ENCODE measurements at places on chromosomes 7 and 10.

DNA sequence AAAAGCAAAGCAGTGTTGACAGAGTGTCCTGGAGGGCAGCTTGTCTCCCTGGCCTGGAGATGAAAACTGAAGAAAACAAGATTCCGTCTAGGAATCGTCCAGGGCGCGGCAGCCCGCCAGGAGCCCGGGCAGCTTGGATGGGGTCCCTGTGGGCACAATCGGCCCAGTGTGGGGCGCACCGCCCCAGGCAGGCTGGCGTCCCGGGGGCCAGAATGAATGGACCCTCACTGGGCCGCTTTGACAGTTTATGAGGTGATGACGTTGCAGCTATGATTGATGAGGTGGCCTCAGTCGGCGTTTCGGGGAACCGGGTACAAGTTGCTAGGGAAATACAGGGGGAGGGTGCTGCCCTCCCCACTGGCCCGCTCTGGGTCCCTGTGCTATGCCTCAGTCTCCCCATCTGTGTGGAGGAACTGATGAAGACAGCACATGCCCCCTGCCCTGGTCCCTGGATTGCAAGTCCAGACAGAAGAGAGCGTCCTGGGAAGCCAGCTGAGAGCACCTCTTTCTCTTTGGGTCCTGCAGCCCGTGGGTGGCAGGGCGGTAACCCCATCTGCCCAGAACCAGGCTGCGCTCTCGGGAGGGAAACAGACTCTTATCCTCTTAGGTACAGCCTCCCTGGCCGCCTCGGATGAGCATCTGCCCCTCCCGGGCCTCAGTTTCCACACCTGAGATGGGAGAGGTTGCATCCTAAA lies 131.3 kb downstream of the LHPP start:
- no peak for DNase-seq

- no peak for DNase-seq
Observed at GRCh38 chr7:2299131-2299829, 15.0 kb downstream of the SNX8 start.

DNA sequence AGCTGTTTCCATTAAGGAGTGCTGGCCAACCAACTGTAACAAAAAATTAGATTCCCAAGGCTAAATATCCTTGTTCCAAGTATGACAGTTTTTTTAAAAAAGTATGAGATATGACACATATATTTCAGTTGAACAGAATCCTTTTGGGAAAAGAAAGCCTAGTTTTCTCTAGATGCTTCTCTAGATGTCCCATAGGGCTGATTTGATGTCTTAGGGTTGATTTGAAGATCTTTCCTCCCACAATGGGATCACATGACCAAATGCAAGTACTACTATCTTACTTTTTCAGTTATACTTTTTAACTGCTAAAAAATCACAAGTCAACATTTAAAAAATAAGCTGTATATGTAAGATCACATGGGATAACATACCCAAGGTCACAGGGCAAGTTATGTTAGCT lies 3.7 kb downstream of the NAMPT start:
- DNase-seq, result no peak

GRCh38 chr7:29406366-29406765 lies 157.3 kb upstream of the PRR15 start:
- no peak for DNase-seq

GRCh38 chr10:128916383-128916782 lies 550.7 kb upstream of the MGMT start:
- DNase-seq, result no peak

DNA sequence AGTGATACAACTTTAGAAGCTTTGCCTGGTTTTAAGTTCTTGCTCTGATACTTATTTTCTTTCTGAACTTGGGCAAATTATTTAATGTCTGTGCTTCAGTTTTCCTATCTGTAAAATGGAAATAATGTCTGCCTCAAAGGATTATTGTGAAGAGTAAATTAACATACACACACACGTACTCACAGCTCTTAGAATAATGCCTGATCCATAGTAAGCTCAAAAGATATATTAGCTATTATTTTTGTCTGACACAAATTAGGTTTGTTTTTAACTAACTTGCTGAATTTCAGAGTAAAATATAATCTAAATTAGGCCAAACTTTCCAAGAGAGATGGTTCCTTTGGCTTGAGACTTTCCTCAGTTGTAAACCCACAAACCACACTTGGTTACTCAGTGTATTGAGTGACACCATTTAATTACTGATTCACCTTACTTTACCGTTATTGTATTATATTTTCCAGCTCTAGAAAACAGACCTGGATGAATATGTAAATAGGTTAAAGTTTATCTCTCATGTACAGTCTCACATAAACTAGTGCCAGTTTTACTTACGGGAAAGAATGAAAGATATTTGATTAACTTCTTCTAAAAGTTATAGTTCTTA lies 50.4 kb downstream of the VTI1A start:
- no peak for DNase-seq

DNA sequence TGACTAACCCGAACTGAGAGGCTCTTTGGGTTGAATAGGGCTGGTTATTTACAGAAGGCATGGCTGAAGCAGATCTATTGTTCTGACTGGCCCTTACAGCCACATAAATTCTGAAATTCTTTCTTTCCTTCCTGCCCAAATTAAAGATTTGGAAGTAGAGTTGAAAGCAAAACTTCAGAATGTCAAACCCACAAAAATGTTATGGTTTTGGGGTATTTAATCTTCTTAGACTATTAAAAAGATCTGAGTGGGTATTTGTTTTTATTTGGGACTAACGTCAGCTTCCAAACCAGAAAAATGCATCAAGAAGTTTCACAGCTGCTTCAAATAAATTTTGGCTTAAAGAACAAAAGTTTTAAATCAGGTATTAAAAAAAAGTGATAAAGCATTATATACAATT lies 124.5 kb downstream of the AHR start:
- no peak for DNase-seq

- no peak for DNase-seq
Observed at GRCh38 chr10:59284118-59284975, 78.0 kb downstream of the FAM13C start.

DNA sequence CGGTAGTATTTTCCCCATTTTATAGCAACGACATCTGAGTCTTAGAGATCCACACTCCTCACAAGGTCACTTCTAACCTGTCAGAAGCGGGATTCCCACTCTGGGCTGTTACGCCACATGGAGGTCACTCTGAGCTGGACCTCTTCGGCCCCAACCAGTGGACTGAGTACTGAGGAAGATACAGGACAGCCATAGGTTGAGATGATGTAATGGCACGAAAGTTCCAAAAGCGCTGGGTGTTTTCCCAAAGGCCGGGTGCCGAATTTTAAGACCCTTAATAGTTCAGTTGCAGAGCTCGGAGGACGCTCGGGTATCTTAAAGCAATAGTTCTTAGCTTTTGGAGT lies 699 bp downstream of the GHITM start:
- DNase-seq, result no peak

DNA sequence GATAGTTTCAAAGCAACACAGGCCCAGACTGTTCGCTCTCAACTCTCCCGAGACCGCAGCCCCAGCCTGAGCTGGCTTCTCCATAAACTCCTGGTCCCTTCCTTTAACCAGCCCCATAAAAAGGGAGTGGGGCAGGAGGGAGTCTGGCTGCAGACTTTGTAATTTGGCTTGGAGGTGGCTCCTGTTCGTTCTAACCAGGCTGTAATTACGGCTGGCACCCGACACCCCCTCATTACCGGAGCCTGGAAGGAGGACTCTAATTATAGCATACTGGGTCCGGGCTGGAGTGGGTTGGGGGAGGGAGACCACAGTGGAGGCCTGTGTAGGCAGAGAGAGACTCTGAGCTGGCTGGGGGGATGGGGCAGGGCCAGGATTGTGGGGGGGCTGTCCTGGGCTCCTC lies 49.7 kb downstream of the UNC5B start:
- no peak for DNase-seq

GRCh38 chr7:485188-486081 lies 34.2 kb downstream of the PDGFA start:
- no peak for DNase-seq

DNA sequence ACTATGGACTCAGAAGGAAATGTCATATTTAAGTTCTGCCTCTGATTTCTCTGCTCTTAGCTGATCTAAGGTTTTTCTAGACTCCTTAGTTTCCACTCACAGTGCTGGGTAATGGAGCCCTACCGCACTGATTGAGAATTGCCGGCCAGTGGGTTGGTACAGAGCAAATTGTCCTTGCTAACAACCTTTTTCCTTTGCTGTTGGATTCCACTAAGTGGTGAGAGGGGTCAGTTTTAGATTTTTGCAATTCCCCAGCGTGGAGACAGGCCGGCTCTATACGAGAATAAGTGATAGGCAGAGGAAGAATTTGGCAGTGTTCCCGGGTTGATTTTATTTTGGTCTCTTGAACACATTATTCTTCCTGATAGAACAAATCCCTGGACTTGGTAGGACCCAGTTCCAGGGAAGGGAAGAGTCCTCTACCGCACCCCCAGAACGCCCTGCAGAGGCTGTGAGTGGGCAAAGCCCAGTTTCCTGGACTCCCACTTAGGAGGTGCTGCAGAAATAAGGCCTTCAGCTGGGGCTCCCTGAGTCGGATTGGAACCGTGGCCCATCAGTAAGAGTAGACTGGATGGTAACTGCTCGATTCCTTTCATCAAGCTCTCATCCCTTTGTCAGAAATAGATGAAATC lies 3.0 kb upstream of the NRP1 start:
- DNase-seq, result no peak

GRCh38 chr7:139232904-139233303 lies 1.9 kb downstream of the UBN2 start:
- DNase-seq, result no peak

DNA sequence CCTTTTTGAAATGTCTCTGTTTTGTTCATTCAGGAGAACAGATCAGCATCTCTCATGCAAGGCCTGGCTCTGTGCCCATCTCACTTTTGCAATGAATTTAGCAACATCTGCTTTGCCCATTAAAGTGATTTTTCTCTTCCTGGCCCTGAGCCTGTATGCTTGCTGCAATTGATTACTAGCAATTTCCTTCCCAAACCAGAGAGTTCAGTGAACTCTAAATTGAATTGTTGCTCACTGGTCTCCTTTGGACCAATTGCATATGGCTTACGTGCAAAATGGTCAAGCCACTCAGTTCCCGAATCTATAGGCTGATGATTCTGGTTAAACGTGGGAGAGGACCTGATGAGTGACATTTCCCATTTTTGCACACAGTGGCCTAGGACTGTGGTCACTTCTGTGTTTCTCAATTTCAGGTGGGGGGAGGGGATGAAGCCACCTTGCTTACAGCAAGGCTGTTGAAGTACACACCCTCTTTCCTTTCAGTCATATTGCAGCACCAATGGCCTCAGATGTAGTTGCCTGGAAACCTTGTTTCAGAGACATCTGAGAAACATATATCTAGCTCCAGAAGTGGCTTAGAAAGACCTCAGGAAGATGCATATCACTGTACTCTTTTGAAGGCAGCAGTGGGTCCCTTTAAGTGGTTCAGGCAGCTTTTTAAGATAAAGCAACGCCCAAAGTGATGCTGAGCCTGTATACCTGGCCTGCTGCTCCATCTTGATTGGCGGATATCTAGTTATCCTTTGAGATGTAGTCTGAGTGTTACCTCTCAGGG lies 201.4 kb downstream of the PTEN start:
- DNase-seq, result no peak

DNA sequence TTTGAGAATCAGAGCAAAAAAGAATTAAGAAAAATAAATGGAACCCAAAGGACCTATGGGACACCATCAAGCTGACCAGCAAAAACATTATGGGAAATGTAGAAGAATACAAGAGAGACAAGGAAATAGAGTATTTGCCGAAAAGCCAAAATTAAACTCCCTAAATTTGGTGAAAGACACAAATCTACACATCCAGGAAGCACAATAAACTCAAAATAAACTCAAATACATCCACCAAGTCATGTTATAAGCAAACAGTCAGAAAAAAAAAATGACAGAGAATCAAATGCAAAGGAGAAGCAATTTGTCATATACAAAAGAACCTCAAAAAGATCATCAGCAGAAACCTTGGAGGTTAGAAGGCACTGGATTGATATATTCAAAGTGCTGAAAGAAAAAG lies 105.4 kb downstream of the ZNF33B start:
- DNase-seq, result no peak

GRCh38 chr10:88903715-88904114 lies 23.7 kb downstream of the STAMBPL1 start:
- no peak for DNase-seq

DNA sequence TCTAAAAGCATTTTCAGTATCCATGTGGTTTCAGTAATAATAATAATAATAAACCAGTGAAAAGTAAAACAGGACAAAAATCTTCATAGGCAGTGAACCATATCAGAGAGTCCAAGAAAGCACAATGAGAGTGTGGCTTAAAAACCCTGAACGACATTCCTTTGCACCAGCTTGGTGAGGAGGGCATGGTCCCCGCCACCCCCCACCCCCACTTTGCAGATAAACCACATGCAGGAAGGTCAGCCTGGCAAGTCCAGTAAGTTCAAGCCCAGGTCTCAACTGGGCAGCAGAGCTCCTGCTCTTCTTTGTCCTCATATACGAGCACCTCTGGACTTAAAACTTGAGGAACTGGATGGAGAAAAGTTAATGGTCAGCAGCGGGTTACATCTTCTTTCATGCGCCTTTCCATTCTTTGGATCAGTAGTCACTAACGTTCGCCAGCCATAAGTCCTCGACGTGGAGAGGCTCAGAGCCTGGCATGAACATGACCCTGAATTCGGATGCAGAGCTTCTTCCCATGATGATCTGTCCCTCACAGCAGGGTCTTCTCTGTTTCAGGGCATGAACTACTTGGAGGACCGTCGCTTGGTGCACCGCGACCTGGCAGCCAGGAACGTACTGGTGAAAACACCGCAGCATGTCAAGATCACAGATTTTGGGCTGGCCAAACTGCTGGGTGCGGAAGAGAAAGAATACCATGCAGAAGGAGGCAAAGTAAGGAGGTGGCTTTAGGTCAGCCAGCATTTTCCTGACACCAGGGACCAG lies 172.5 kb downstream of the EGFR start:
- no peak for DNase-seq

GRCh38 chr10:64112701-64113355 lies 591.6 kb downstream of the REEP3 start:
- DNase-seq, result no peak

GRCh38 chr7:132112657-132113056 lies 463.6 kb downstream of the PLXNA4 start:
- DNase-seq, result no peak

DNA sequence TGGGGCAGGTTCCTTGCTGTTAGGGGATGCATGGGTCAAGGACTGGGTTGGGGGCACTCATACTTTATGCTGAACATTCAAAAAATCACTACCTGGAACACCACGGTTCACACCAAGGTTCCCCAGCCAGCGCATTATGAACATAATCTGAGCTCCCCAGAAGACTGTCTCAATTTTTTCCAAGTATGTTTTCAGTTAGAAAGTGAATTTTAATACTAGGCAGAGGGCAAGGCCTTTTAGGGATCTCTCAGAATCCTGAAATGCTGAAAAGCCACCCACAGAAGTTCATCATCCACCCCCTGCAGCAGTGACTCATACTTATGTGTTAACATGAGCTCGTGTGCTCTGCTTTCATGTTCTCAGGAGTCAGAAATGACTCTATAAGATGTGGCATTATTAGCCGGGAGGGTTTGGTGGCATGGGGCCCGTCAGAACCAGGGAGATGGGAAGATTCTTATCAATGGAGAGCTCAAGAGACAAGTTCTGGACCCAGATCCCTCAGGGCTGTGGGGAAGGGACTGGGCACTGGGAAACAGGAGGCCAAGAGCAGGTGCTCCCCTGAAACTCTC lies 185.2 kb upstream of the ITGB1 start:
- no peak for DNase-seq
